ENCODE measurements at places on chromosomes 4 and X.

DNA sequence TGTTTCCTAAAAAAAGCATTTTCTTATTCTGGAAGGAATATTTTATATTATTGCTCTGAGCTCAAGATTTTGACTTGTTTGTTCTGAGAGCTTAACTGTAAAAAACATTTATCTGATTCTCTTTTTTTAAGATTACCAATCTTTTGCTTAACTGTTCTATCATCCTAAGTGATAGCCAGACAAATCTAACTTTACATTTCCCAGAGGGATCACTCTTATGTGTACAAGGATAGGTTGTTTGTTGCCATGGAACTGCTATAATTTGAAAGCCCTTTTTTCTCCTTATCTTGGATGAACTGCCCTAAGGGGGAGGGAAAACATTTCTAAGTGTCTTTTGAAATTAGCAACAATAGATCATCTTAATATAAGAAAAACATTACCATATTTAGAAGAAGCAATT lies 494.7 kb downstream of the TRAM1L1 start:
- no peak for DNase-seq

DNA sequence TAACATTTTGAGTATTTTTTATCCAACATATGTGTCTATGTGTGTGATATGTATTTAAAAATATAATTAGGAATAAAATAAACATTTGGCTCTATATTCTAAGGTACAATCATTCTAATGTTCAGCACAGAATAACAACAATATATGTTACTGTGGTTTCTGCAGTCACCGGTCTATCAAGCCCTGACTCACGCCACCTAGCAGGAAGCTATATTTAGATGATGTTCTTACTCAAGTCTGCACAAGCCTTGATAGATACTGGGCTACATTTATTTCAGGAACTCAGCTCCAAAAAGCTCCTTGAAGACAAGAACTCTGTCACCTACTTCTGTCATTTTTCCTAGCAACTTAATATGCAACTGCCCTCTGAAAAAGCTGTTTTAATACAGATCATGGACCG lies 152.0 kb upstream of the FTHL17 start:
- no peak for DNase-seq

DNA sequence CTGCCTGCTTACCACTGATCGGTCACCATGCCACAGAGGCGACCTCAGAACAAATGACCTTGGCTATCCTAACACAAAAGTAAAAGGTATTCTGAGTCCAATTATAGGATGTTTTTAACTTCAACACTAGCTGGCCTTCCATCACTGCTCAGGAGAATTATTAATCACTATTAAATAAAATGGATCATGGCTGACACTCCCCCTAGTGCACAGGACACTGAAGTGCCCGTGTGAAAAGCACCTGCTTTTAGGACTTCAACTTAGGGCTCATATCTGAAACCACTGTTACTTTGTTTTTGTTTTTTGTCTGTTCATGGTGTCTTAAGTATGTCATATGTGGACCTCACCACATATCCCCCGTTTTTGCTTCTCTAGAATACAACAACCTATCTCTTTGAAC lies 33.9 kb downstream of the STX18 start:
- no peak for DNase-seq

DNA sequence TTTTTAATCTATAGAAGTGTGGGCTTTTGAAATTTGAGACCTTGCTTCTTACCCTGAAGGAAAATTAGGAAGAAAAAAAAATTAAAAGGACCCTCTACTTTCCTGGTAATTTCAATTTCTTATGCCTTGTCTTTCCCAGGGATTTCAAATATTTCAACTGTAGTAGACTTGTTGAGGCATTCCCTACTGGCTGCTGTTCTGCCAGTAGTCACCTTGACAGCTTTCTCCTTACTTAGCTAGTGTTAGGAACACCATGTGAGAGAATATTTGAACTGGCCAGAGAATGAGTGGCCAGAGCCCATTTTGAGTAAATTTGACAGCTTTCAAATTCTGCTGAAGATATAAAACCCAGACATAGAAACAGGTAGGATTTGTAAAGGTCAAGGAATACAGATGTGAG lies 24.0 kb upstream of the GBA3 start:
- no peak for DNase-seq

DNA sequence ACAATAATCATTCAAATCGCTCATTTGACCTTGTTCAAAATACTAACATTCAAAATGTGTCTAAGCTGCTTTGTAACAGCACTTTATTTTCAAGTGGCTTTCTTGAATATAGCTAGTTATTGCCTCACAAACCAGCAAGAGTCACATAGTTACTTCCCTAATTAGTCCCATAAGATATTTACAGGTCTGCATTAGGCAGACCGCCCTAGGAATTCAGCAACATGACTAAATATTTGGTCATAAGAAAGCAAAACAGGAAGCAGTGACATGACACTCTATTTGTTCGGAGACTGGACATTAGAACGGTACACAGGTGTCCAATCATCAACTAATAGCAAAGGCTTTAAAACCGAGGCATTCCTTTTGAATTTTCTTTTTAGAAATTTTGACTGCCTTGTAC lies 262.0 kb downstream of the COL25A1 start:
- no peak for DNase-seq

Measured in aorta (tissue), 5 donors.